ENCODE measurements at places on chromosomes 12 and 14.

DNA sequence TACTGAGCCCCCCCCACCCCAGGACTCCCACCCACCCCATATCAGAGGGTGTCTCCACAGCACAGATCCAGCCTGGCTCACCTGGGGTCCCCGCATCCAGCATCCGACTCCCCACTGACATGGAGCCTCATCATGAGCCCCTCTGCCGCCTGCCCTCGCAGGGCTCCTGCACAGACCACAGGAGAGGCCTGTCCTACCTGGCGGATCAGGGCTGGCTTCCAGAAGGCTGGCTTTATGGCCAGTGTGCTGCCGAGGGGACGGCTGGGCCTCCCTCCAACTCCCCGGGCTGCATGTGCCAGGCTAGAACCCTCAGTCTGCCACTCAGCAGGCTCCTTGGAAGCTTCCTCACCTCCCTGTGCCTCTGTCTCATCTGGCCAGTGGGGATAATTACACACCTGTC is 119.0 kb downstream of the RFLNA start:
- no peak for DNase-seq

GRCh38 chr12:5956987-5957386 is 11.9 kb upstream of the ANO2 start:
- DNase-seq = no peak

DNA sequence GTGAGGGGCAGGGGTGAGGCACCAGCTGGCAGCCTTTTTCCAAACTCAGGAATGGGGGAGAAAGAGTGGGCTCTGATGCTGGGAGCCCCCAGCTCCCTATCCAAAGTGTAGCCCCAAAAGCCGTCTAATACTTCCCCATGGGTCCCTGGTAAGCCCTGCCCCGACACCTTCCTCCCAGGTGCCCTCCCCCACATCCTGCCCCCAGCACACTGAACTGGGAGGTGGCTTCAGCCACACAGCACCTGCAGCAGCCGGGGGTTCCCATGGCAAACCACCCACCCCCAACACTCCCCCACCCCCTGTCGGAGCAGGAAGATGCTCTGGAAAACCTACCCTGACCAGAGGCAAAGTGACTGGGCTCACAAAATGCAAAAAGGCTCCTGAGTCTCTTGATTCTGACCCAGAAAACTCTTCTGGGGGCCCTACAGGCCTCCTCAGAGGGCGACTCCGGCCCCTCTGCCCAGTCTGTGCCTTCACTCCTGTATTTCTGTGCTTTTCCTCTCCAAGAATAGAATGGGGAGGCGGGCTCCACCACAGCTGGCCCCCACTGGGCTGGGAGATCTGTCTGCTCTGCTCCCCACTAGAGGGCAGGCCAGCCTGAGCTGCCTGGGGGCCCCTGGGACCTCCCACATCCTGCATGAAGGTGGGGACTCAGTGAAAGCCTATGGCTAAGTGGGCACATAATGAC is 81.6 kb downstream of the ITPK1 start:
- peak; percentile 4 for DNase-seq

- no peak for DNase-seq
Measured at GRCh38 chr14:95395098-95395737, 75.5 kb upstream of the CLMN start.

- no peak for DNase-seq
Measured at GRCh38 chr14:71117839-71118743, 210.8 kb downstream of the PCNX1 start.
